ENCODE measurements at places on chromosomes 2 and 18.

GRCh38 chr2:136171223-136171622, 53.3 kb upstream of the CXCR4 start:
- no peak for DNase-seq

- DNase-seq, result peak; percentile 79
Measured at GRCh38 chr18:1018181-1018681, 113.6 kb downstream of the ADCYAP1 start.

DNA sequence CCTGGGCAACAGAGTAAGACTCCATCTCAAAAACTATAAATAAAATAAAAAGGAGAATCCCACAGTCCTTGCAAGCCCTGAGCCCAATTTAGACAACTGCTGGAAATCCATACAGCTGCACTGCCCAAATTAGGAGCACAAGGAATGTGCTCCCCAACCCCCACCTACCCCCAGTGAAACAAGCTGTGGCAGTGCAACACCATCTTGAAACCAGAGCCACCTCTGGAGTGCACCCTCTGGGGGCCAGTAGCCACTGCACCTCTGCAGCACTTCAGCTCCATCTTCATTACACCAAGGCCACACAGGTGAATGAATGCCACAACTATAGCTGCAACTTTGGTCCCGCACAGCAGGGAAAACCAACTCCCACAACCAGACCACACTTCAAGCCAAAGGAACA, 37.3 kb downstream of the USP34 start:
- no peak for DNase-seq

DNA sequence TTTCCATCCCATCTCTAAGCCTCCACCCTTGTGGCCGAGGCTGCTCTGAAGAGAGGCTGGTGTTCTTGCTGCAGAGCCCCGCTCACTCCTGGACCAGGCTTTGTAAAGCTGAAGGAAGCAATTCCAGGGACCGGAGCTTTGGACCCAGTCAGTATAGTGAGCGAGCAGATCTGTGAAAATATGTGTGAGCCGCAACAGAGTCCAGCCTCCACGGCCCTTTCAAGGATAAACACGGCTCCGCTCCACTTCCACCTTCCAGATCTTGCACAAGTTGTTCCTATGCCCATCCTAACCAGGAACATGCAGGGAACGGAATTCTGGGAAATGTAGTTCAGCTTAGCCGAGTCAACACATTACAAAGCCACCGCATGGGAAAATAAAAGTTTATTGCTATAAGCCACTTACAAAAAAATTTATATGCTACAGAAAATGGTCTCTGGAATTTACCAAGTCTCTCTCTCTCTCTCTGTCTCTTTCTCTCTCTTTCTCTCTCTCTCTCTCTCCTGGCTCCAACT, 151.7 kb upstream of the ZNF521 start:
- peak; percentile 81 for DNase-seq

DNA sequence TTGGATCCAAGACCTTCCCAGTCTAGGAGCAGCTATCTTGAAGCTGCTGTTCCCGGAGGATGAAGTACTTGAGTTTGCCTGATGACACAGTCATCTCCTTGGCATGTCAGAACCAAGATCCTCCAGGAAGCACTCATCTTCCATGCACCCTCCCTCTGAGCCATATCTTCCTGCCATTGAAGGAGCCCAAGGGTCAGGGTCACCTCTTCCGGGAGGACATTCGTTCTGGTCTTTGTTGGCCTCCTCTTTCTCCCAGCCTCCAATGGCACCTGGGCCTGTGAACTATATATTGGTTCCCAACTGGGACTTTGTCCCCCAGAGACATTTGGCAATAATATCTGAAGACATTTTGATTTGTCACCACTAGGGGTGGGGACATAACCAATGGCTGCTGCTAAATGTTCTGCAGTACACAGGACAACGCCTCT, 4.2 kb upstream of the MYO7B start:
- DNase-seq, result no peak

GRCh38 chr18:79723036-79723435, 43.4 kb downstream of the CTDP1 start:
- no peak for DNase-seq

DNA sequence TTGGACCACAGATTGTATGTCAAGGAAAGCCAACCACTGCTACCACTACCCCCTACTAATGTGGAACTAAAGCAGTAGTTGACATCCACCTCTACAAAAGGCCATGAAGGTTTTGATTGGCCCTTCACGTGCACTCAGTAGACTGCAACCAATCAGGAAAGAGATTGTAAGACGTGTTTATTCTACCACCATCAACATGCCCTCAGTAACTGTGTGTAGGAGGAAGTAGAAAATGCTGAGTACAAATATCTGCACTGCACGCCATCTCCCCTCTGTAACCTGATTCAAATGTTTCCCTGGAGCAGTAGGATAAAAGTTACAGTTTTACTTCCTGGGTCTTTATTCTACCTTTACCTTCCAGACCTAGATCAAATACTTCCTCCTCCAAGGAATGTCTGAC, 2.9 kb upstream of the CASP10 start:
- DNase-seq, result no peak

DNA sequence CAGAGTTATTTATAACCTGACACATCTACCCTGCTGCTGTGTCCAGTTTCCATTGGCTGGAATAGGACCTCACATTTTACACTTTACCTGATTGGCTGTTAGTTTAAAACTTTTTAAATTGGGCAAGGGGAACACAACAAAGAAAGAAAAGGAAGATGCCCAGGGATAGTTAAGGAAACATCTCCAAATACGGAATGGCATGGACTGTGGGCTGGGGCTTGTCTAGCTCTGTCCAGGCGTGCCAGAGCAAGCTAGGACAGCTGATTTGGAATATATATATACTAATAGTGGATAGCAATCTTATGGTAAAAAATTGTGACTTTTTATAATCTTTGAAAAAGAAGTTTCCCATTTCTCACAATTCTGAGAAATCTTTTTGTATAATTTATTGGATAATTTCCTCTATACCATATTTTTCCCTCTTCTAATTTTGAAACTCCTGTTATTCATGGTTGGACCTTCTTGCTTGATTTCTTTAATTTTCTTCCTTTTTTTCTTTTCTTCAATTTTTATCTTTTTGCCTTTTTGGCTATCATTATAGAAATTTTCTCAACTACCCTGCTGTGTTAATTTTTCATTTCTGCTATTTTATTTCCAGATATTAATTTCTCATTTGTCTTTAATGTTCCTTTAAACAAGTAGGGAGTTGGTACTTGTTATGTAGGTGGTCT, 55.9 kb downstream of the COMMD1 start:
- no peak for DNase-seq

- DNase-seq, result no peak
Measured at GRCh38 chr2:22217881-22218280, 1094.1 kb downstream of the TDRD15 start.

DNA sequence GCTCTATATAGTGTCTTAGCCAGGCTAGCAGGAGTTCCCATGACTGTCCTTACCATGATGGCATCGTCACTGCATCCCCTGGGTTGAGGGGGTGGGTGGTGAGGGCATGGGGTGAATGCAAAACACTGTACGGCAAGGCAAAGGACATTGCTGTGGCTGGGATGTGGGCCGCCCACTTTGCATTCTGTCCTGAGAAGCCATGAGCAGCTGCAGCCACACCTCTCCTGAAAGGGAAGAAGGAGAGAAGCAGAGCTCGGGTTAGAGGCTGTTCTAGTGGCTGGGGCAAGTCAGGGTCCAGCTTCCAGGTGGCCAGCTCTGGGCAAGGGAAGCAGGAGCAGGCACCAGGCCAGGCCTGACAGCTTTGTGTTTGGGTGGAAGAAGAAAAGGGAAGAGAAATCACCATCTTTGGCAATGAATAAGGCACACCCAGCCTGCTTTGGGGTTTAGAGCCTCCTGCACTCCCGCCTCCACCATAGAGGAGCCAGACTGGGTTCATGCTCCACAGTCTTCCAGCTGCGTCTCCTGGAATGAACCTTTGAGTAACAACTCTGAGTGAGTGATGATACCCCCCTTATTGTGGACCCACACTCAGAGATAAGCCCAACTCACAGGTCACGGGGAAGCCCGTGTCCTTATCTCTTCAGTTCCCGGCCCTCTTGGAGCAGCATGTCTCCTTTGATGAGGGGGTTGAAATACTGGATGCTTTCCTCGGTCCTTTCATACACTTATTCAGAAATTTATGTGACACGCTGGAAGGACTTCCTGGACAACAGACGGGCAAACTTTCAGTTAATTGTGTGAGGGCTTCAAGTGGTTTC, 63.4 kb downstream of the INPP4A start:
- peak; percentile 30 for DNase-seq

DNA sequence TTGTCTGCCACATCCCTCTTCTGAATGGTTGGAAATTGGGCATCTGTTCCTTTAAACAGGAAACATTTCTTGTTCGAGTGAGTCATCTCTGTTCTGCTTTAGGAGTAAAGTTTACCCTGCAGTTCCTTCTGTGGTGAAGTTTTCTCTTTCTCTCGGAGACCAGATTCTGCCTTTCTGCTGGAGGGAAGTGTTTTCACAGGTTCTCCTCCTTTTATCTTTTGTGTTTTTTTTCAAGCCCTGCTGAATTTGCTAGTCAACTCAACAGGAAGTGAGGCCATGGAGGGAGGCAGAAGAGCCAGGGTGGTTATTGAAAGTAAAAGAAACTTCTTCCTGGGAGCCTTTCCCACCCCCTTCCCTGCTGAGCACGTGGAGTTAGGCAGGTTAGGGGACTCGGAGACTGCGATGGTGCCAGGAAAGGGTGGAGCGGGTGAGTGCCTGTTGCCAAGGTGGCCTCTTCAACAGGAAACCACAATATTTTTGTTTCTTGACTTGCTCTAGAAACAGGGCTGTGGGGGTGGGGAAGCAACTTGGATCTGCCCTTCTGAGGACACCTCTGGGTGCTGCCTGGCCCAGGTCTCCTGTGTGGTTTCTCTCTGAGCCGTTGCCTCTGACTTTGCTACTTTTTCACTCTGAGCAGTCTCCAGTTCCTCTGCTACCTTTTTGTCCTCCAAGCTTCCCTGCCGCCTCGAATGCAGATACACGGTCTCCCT, 2.2 kb upstream of the CASP8 start:
- peak; percentile 66 for DNase-seq

DNA sequence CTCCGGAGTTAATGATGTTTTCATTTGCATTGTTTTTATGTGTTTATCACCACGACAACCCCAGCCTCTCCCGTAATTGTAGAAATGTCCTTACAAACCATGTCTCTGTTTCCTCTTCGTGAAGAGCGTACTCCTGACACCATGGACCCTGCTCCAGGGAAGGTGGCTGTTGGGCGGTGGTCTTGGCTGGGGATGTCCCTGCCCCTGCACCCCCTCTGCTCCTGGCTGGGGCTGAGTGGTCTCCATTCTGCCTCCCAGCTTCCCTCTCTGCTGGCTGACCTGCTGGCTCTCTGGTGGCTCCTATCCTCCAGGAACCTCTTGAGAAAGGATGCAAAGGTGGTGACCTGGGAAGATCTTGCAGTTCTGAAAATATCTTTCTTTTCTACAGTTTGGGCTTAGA, 81.1 kb downstream of the ASB1 start:
- no peak for DNase-seq

DNA sequence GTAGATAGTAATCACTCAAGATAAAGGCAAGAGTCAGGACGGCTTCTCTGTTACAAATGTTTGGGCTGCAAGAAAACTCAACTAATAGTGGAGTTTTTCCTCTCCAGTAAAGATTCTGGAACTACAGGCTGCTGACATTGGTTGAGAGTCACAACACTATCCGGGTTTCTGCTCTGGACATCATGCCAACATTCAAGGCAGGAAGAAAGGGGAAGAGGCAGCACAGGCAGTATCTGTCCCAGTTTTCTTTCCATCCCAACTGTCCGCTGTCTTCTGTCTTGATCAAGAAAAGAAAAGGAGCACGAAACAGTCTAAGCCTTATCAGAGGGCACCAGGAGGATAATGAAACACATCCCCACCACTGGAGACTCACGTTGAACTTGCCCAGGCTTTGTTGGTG, 132.1 kb downstream of the MAIP1 start:
- DNase-seq, result no peak

- DNase-seq, result peak; percentile 11
Measured at GRCh38 chr2:143901185-143901842, 618.6 kb downstream of the ZEB2 start.

GRCh38 chr2:23497536-23497935, 112.6 kb downstream of the KLHL29 start:
- DNase-seq, result no peak

DNA sequence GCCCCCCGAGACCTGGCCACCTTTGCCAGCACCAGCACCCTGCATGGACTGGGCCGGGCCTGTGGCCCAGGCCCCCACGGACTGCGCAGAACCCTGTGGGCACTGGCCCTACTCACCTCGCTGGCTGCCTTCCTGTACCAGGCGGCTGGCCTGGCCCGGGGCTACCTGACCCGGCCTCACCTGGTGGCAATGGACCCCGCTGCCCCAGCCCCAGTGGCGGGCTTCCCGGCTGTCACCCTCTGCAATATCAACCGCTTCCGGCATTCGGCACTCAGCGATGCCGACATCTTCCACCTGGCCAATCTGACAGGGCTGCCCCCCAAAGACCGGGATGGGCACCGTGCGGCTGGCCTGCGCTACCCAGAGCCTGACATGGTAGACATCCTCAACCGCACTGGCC, 554 bp downstream of the ASIC4 start:
- no peak for DNase-seq

- DNase-seq, result peak; percentile 39
Measured at GRCh38 chr2:236682651-236683422, 113.2 kb downstream of the ACKR3 start.

DNA sequence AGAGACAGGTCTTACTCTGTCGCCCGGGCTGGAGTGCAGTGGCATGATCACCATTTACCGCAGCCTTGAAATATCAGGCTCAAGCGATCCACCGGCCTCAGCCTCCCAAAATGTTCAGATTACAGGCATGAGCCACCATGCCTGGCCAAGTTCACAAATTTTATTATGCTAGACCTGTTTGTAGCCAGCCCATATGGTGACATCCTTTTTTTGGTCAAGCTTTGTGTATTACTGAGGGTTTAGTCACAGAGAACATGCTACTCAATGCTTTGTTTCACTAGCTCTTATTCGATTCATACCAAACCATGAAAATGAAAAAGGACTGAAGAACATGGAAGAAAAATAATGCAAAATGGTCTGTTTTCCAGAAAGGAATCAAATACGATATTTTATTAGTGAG, 41.4 kb downstream of the DGKD start:
- DNase-seq, result no peak

- DNase-seq, result no peak
Measured at GRCh38 chr18:14174706-14175085, 42.5 kb upstream of the ZNF519 start.

- DNase-seq, result no peak
Measured at GRCh38 chr2:9091811-9092210, 88.3 kb upstream of the MBOAT2 start.

- DNase-seq, result no peak
Measured at GRCh38 chr18:20966795-20967194, 144.8 kb downstream of the ROCK1 start.

GRCh38 chr2:10235099-10235908, 67.4 kb upstream of the HPCAL1 start:
- DNase-seq, result no peak

DNA sequence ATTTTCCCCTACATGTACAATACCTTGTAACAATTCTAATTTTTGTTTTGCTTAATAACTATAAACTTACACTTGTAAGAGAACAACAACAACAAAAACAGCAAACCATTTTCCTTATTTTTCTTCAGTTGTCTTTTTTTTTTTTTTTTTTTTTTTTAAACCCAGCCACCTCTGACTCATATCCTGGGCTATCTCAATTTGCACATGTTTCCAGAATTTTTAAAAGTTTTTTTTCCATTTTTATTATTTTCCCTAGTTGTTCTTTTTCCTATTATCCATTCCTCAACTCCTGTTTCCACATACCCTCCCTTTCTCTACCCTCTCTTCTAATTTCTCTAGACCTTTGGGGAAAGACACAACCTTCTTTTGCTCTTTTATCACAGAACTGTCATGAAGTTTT, 112.5 kb downstream of the EFEMP1 start:
- no peak for DNase-seq

Data from muscle of back (tissue), 13 donors.